ENCODE measurements at places on chromosomes 2 and 18. TPM values are rescaled to one million over a fixed set of nuclear protein-coding genes. Genes with fewer than 3 reads are reported as not detected.

Gene REG1B
- not detected for total RNA-seq

- DNase-seq = no peak
These were observed 35.4 kb upstream of the METAP1D start for GRCh38 chr2:171964308-171964707.

Gene TFCP2L1
- 0.60 TPM for total RNA-seq

DNA sequence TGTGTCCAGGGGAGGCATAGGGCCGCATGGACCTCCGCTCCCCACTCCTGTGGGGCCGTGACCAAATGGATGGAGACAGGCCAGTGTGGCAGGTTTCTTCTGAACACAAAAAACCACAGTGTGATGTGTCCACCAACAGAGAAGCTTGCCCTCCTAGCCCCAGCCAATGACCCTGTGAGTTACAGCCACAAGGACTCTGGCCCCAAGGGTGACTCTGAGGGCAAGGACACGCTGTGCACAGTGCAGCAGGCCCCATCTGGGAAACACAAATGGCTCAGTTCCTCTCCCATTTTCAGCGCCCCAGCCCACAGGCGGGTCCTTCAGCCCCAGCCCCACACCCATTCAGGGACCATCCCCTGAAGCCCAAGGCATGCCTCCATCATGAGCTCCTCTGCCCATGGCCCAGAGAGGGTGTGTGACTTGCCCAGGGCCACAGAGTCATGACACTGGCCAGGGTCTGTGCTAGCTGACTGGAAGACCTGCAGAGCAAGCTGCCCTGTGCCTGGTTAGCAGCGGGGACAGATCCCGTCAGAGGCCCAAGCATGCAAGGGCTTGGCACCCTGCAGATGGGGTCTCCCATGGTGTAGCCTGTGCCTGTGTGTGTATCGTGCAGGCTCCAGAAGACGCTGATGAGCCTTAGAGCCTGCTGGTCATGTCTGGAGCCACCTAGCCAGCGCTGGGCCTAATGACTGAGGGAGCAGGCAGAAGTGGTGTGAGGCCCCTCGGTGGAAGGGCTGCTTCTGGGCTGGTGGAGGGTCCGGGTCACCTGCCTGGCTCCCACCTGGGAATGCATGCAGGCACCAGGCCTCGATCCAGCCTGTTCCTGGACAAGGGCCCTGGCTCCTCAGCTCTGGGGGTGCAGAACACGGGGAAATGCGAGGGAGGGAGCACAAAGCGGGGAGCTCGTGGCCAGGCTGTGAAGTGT lies 47.7 kb downstream of the HS6ST1 start:
- no peak for DNase-seq

Gene CD28
- 2.9 TPM for total RNA-seq

- DNase-seq = no peak
These were observed 210.3 kb downstream of the TMX3 start for GRCh38 chr18:68504441-68505177.

Gene VIT
- total RNA-seq = 12.4 TPM

Gene GRHL1
- 1.4 TPM for total RNA-seq

- no peak for DNase-seq
These were observed 42.4 kb upstream of the DDX18 start for GRCh38 chr2:117771969-117772630.

DNA sequence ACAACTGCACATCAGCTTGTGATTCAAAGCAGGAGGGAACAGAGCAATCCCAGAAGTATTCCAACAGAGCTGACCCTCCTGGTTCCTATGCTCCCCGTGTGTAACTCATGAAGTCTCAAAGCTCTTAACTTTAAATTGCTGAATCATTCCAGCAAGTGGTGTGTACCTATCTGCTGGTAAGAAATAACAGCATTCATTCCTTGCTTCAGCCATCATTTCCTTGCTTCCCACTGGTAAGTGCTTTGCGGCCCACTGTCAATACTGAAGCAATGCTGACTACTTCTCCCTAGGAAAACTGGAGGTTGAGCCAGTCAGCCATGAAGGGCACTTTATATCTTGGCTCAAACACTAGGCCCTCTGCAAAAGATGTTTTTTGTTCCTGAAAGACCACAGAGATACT lies 222.4 kb downstream of the EXOC6B start:
- DNase-seq = no peak

DNA sequence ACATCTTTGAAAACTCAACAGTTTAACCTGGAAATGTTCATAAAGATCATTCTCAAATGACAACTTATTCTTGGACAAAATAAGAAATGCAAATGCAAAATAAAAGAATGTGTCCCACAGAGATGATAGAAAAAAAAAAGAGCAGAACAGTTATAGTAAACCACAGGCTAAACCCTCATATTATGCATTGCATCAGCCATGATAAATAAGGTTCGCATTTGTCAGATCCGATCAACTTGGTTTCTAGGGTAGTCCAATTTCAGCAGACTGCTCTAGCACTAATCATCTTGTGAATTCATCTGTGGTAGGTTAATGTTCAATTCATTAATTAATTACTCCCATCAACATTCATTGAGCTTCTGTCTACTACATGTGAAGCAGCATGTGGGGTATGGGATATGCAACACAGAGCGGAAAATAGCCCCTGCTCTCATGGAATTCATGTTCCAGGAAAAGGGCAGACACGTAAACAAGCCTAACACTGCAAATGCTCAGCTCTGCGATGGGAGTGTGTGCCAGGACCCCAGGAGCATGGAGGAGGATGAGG lies 316.2 kb upstream of the REV1 start:
- no peak for DNase-seq
